ENCODE measurements at places on chromosomes 12 and 14.

DNA sequence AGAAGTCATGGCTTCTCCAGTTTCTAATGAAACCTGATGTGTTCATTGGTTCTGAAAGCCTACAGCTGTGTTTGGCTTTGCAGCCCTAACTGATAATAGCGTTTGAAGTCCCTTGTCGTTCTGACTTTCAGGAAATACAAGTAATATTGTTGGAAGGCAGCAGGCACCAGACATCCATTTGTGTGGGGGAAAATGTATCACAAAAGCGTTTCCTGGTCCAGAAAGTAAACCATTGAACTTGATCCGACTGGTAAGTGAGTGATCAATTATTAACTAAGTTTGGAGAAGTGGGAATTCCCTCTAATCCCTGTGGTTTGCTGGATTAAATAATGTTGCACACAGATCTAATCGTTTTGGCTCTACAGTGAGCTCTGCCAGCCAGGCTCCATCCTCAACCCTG is 77.3 kb upstream of the LTA4H start:
- no peak for DNase-seq

GRCh38 chr14:62103464-62103863 is 341.2 kb downstream of the SNAPC1 start:
- DNase-seq, result no peak

GRCh38 chr12:80670214-80670613 is 37.2 kb upstream of the MYF6 start:
- DNase-seq, result no peak

- no peak for DNase-seq
Measured at GRCh38 chr12:117662220-117662619, 300.8 kb upstream of the NOS1 start.
